ENCODE measurements at places on chromosomes 2 and 18.

GRCh38 chr18:23069481-23069880 is 65.8 kb upstream of the CABLES1 start:
- no peak for DNase-seq

- DNase-seq: no peak
These were observed 524.1 kb downstream of the PLCL1 start for GRCh38 chr2:198328454-198328853.

DNA sequence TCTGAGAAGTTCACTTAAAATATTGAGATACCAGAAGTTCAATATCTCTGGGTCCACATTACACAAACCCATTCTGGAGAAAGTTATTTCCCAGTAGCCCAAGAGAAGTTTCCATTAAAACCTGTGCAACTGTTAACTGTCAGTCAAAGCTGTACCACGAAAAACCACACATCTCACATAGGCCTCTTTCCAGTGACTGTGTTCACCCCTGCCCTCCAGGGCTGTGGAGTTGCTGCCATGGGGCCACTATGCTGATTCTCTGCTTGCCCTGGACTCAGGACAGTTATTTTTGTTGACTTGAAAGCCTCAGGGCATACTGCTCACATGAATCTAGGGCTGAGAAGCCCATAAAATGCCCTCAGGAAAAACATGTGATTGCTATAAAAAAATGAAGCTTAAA is 153.8 kb downstream of the PIEZO2 start:
- DNase-seq: no peak

DNA sequence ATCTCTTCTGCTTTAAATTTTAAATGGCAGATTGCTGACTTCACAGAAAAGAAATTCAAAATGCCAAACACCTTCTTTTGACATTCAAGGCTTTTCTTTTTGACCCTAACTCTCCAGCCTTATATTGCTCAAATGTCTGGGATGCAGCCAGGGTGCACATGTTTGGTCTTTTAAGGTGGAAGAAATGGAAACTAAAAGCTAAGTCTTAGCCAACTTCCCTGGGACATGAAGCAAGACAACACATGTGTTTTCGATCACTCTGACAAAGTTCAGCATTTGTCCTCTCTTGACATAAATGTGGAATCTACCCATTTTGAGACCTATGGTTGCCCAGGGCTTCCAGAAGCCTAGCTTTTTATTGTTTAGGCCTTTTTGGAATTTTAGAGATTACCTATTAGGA is 161.6 kb downstream of the RDH14 start:
- no peak for DNase-seq

DNA sequence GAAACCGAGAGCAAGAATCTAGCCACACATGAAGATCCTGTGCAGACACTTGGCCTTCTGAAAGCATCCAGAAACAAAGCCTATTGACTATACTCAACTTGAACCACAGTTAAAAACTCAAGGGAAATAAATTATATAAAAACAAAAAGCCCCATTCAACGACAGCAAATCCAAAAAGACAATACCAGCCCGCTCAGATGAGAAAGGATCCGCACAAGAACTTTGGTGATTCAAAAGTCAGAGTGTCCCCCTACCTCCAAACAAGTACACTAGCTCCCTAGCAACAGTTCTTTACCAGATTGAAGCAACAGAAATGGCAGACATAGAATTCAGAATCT is 163.2 kb downstream of the WDPCP start:
- no peak for DNase-seq

DNA sequence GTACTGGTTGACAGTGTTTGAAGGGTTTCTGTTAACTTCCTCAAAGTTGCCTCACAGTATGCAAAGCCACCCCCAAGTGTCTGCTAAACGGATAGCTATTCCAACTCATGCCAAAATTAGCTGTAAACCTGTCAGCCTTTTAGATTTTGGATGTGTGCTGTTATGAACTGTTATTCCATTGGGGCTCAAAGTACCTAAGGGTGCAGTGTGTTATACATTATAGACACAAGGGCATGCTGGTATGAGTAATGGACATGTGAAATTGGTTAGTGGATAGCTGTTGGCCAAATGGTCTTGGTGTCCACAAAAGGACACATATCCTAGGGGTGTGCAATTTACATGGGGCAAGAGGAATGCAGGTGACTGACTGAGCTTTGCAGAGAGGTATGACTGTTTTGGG is 33.7 kb upstream of the CCBE1 start:
- DNase-seq: no peak

GRCh38 chr2:162002623-162003235 is 71.3 kb downstream of the DPP4 start:
- no peak for DNase-seq

- no peak for DNase-seq
These were observed 30.1 kb upstream of the FMNL2 start for GRCh38 chr2:152304836-152305235.

- DNase-seq: no peak
These were observed 84.3 kb upstream of the FZD7 start for GRCh38 chr2:201949181-201949926.

- no peak for DNase-seq
These were observed 189.4 kb upstream of the ARL4C start for GRCh38 chr2:234686088-234686890.

- no peak for DNase-seq
These were observed 88.7 kb upstream of the CXCR4 start for GRCh38 chr2:136206613-136207012.

DNA sequence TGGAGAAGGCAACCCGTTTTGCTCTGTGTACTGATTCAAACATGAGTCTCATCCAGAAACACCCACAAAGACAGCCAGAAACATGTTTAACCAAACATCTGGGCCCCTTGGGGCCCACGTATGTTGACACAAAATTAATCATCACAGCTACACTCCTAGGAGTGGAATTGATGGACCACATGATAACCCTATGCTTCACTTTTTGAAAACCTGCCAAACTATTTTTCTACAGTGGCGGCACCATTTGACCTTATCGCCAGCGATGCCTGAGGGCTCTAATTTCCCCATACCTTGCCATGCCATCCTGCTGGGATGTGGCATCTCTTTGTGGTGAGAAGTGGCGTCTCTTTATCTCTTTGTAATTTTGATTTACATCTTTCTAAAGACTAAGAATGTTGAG is 38.5 kb downstream of the PSMG2 start:
- no peak for DNase-seq

DNA sequence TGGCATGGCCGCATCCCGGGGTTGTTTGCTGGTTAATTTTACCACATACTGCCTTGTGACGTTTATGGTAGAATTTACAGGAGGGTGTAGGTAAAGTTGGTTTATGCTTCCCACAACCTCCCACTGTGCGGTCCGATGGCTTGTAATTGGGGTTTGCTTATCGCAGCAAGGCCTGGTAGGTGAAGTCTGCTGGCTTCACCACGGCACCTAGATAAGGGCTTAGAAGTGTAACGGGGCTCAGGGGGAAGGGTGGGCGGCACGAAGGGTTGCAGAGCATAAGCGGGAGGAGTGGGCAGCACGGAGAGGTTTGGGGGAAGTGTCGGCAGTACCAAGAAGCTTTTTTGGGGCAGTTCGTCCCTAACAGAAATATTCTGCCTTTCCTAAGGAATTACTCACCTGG is 39.0 kb upstream of the TMEM131 start:
- DNase-seq: no peak

GRCh38 chr2:8850845-8851487 is 13.6 kb upstream of the KIDINS220 start:
- no peak for DNase-seq

- DNase-seq: no peak
These were observed 336.2 kb downstream of the EPHA4 start for GRCh38 chr2:221235941-221236340.

DNA sequence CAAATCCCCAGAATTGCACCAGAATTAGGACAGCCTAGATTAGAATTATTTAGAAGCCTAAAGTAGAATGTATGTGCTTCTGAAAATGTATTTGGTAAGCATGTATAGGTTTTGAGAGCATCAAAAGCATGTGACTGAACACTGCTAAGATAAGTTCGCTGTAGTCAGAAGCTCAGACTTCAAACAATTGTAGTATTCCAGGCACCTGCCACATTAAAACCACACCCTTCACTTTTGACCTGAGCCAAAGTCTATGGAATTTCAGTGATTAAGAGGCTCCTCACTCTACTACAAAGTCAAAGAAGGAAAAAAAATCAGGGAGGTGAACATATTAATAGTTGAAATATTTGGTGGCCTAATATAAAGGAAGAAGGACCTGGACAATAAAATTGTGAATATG is 8.2 kb downstream of the KCNJ3 start:
- DNase-seq: no peak

DNA sequence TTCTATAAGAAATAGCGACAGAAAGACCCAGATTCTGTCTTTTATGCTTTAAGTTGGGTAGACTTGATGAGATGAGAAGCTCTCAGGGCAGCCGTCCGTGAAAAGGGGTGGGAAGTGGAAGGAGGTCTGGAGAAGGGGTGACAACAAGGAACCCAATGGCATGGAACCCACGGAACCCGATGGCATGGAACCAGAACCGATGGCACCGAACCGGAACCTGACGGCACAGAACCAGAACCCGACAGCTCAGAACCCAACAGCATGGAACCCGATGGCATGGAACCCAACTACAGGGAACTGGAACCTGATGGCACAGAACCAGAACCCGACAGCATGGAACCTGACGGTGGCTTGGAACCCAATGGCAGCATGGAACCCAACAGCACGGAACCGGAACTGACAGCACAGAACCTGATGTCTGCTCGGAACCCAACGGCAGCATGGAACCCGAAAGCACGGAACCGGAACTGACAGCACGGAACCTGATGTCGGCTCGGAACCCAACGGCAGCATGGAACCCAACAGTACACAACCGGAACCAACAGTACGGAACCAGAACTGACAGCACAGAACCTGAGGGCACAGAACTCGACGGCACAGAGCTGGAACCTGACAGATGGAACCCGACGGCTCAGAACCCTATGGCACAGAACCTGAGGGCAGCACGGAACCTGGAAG is 155.2 kb downstream of the TMEM18 start:
- no peak for DNase-seq

All from T-helper 22 cell (primary cell).